Brain microvascular endothelial cell (primary cell): ENCODE measurements at places on chromosomes 1 and 21.

DNA sequence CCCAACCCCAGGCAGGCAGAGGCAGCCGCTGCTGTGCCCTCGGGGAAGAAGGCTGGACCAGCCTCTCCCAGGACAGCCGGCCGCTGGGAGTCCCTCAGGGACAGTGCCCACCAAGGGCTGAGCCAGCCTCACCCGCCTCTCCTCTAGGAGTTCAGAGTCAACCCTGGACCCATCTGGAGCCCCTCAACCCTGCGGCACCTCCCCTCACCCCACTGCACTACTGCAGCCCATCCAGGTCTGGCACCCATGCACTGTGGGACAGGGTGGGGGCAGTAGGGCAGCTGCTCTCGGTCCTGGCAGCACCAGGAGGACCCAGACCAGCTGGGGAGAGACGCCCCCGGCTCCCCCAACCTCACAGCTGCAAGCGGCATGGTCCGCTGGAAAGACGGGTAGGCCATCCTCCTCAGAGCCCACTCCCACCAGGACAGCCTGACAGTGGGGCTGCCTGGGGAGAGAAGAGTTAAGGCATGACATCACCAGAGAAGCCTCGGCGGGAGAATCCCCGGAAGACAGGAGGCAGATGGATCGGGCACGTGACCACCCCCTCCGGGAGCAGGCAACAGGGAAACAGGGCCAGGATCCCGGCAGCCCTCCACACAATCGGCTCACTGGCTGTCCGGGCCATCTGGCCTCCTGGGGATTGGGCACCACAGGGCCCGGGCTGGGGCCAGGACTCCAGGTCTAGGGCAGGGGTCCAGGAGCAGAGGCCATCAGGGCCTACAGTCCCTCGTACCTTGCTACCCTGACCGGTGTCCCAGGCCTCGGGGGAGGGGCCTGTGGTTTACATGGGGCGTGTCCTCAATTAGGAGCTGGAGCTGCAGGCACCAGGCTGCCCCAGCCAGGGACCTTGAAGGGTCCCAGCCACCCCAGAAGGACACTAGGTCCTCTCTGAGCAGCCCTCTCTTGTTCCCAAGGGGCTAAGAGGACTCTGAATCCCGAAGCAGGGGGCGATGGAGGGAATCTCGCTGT lies 3.1 kb downstream of the ACAP3 start:
- peak; percentile 61 for DNase-seq

DNA sequence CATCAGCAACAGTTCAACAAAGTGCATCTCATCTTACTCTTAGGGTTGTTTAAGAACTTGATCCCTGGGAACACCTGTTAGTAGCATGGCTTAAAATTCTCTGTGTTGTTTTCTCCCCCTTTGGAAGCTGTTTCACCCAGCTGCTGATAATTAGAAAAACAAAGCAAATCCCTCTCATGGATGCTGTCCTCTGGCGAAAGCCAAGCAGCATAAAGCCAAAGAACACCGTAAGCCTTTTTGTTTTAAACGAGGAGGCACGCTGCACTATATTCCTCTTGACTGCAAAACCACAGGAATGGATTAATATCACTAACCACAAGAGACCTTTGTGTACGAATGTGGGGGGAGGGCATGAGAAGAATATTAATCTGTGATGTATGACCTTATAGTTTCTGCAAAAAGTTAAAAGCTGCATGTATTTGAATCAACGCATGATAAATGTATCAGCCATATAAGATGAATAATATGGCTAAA lies 923.2 kb downstream of the LTN1 start:
- peak; percentile 60 for DNase-seq

- no peak for DNase-seq
Measured at GRCh38 chr1:11979028-11979850, 1.0 kb upstream of the MFN2 start.

DNA sequence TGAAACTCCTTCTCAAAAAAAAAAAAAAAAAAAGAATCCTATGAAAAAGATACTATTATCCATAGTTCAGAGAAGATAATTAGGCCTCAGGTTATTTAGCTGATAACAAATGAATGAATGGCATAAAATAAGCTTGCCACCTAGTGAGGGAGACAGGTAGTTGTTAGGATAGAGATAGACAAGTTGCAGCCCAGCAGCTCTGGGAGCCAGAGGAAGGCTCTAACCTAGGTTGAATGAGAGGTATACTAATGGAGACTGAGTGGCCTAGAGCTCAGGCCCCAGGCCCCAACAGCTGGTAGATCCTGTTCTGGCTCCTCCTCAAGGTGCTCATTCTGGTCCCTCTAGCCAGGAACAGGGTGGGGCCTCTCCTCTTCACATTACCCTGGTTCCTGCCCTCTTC lies 20.6 kb upstream of the RSPO1 start:
- DNase-seq = no peak

GRCh38 chr1:243924188-243924587 lies 74.1 kb upstream of the AKT3 start:
- peak; percentile 56 for DNase-seq

GRCh38 chr21:25708467-25709065 lies 26.1 kb downstream of the ATP5PF start:
- DNase-seq = peak; percentile 43

- DNase-seq = peak; percentile 28
Measured at GRCh38 chr1:147627435-147628110, 42.8 kb downstream of the ACP6 start.

DNA sequence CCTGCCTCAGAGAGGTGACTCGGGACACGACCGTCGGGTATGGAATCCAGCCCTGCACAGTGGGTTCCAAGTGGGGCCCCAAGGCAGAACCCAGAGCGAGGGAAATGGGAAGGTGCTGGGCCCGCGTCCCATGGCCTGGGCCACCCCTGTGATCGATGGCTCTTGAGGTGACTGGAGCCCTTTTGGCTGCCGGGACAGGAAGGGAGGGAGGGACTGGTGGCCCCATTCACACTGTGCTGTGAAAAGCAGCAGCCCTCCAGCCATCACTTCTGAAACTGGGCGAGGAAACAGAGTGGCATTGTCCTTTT lies 110.4 kb upstream of the IFFO2 start:
- no peak for DNase-seq

- no peak for DNase-seq
Measured at GRCh38 chr1:70436622-70437251, 25.7 kb downstream of the CTH start.

- DNase-seq = no peak
Measured at GRCh38 chr1:113197719-113198330, 124.8 kb downstream of the LRIG2 start.

GRCh38 chr1:174116042-174116441 lies 43.3 kb upstream of the RABGAP1L start:
- DNase-seq = no peak

DNA sequence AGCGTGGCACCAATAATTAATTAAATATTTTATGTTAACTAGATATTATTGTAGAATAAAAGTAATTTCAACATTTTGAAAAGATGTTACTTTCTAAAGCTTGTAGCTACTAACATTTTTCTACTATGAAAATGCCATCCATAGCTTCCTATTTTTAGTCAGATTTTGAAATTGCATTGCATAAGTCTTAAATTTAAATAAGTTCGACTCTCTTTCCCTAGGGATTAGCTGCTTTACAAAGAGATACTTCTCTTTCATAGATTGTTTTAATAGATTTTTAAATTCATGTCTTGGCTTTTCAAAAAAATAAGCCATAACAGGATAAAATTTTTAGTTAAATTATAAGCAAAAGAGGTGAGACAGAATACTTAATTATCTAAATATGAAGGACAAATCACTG lies 1279.6 kb downstream of the KCNT2 start:
- DNase-seq = no peak

DNA sequence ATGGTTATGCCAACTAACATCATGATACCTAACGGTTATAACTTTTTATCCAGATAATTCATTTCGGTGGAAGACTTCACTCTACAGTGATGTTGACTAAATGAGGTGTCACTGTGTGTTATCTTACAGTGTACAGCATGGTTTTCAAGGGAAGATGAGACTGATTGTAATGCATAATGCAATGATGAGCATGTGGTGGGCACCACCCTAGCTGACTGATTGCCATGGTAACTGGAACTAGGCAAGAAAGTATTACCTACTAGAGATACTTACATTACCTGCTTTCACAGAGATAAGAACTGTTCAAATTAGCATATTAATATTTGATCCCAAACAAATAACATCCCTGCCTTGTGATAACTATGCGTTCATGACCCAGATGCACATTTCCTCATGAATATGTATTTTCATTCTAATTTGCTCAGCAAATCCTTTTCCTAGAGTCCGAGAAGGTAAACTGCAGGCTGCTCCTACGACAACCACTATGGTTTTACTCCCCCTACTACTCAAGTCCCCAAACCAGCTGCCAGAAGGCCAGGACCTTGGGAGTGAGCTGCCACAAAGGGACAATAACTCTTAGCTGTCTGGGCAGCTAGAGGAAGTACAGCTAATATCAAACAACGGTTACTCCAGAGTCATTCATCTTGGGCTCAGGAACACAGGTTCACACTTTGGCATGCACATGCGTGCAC lies 29.2 kb downstream of the TRABD2B start:
- no peak for DNase-seq

GRCh38 chr1:154483941-154484803 lies 17.8 kb upstream of the TDRD10 start:
- DNase-seq = peak; percentile 77

- DNase-seq = peak; percentile 70
Measured at GRCh38 chr1:24283326-24284155, 35.6 kb upstream of the GRHL3 start.

DNA sequence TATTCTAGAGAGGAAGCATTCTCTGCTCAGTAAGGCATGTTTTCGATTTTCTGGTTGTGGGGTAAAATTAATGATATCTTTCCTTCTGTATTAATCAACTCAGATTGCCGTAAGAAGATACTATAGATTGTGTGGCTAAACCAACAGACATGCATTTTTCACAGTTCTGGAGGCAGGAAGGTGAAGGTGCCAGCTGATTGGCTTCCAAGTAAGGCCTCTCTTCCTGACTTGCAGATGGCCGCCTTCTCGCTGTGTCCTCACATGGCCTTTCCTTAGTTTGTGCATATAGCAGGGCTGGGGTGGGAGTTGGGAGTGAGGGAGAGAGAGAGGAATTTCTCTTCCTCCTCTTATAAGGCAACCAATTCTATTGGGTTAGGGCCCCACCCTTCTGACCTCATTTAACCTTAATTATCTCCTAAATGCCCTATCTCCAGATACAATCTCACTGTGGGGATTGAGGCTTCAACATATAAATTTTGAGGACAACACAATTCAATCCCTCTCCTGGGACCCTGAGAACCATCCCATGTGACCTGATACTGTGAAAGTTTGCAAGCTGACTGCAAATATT lies 52.3 kb upstream of the MRPS6 start:
- no peak for DNase-seq

DNA sequence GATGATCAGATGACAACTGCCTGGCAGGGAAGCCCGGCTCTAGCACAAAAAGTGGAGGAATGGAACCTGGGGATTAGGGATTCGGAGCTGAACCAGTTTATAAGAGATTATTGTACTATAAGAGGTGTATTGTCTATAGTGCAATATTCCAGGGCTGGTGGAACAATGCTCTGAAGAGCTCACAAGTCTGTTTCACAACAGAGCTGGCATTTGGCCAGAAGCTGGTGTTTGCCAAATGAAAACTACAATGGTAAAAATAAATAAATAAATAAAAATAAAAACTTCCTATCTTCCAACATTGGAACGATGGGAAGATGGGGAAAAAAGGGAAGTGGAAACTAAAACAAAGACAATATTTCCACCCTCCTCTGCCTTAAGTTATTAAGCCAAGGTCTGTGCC lies 73.5 kb downstream of the CHODL start:
- DNase-seq = no peak

DNA sequence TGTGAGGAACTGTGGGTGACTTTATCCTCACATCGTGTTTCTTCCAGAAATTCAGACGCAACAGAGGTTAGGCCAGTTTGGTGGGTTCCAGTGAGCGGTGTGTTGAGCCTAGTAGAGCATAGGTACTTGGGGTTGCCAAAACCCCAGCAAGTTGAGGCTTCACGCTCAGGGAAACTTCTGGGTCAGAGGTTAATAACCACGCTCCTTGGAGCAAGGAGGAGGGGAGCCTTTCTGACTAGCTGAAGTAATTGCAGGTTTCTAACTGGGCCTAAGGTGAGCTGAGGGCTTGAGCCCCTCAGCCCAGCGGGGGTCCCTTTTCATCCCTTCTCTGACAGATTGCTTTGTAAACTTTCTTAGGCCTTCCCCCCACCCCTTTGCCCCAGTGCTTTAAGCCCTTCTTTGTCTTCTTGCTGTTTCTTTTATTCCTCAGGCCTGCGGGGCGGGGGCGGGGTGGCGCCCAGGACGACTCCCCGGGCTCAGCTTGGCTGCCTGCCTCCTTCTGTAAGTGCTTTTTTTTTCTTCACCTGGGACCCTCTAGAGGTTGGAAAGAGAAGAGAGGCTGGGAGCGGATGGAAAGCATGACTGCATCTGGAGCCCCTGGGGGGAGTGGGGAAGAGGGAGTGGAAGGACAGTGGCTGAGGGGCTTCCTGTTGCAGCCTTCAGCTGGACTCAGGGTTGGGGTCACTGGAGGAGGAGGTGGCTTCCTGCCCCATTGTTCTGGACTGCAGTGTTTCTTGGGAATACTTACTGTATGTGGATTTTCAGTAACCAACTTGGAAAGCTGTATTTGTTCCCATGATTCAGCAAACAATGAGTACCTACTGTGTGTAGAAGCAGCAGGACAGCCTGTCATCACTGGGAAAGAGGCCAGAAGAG lies 1.3 kb upstream of the ZNF436 start:
- DNase-seq = no peak

DNA sequence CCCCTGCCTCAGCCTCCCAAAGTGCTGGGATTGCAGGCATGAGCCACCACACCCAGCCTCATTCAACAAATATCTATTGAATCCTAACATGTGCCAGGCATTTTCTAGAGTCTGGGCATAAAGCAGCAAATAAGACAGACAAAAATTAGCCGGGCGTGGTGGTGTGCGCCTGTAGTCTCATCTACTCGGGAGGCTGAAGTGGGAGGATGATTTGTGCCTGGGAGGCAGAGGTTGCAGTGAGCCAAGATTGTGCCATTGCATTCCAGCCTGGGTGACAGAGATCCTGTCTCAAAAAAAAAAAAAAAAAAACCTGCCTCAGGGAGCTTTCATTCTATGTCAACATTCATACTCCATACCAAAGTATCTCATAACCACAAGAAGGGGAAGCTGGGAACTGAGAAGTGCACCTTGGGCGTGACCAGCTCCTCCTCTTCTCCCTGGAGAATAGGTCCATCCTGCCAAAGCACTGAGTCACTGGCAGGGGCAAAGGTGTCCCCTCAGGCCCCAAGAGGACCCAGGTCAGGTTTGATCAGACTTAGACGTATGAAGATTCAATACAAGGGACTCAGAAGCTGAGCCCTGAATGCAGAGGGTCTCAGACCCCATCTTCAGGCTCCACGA lies 36.8 kb upstream of the PPP1R15B start:
- DNase-seq = no peak

DNA sequence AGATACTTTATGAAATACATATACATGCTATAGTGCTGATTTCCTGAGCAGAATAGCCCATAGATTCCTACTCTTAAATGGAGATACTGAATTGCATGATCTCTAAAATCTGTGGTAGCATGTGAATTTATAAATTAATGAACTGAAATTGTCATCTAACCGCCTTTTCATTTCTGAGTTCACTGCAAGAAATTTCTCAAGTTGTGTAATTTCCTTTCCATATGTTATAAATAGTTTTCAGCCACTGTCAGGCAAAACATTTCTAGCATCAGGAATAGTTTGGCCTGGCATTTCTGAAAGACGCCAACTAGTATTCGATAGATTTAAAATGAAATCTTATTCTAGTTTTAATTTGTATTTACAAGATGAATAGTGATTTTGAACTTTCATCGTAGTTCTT lies 310.1 kb downstream of the USH2A start:
- DNase-seq = no peak
